ENCODE measurements at places on chromosomes 4 and X. TPM values are rescaled to one million over a fixed set of nuclear protein-coding genes. Genes with fewer than 3 reads are reported as not detected.
A peak's percentile ranks its signal among the peaks of the same experiment; 100 is the strongest.

GRCh38 chrX:40331353-40331752 lies 233.6 kb upstream of the BCOR start:
- no peaks in the 10 kb centered on the region for H3K36me3 ChIP-seq
- no peak for DNase-seq
- H3K27me3 ChIP-seq = no peaks in the 10 kb centered on the region
- no peak overlapping the region for H3K4me3 ChIP-seq

DNA sequence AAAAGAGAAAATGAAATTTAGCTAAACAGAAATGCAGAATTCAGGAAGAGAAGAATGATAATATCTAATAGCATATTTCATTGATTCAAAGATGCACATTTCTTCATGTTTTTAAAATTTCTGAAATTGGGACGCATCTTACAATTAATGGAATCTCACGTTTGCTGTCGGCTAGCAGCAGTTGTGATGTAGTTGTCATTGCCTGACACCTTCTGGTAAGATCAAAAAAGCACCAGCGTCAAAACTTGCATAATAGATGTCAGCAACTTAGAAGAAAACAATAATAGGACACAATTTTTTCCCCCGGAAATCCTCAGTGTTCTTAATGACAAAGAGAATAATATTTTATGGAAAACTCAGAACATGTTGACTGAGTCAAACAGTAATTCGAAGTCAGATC lies 29.8 kb upstream of the SLC7A3 start:
- no peaks in the 10 kb centered on the region for H3K4me1 ChIP-seq
- H3K27ac ChIP-seq = no peak overlapping the region
- no peak overlapping the region for H3K4me3 ChIP-seq

DNA sequence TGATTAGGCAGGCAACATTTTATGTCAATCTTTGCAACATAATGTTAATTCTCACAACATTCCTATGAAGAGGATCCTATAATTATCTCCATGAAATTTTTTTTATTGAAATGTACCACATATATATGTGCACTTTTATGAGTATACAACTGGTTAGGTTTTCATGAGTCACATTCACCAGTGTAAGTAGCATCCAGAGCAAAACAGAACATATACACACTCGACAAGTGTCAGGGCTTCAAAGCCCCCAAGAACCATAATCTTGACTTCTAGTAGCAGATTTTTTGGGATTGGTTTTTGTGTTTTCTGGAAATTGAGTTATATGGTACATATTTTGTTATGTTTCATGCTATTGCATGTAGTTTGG lies 62.4 kb downstream of the ARHGAP10 start:
- peaks cover 24% of the 10 kb centered on the region for H3K4me1 ChIP-seq
- peak overlapping the region; percentile 39 for H3K4me3 ChIP-seq
- DNase-seq = no peak
- H3K27me3 ChIP-seq = no peaks in the 10 kb centered on the region
- H3K27ac ChIP-seq = peak overlapping the region; percentile 89
- H3K36me3 ChIP-seq = peaks cover 6% of the 10 kb centered on the region

DNA sequence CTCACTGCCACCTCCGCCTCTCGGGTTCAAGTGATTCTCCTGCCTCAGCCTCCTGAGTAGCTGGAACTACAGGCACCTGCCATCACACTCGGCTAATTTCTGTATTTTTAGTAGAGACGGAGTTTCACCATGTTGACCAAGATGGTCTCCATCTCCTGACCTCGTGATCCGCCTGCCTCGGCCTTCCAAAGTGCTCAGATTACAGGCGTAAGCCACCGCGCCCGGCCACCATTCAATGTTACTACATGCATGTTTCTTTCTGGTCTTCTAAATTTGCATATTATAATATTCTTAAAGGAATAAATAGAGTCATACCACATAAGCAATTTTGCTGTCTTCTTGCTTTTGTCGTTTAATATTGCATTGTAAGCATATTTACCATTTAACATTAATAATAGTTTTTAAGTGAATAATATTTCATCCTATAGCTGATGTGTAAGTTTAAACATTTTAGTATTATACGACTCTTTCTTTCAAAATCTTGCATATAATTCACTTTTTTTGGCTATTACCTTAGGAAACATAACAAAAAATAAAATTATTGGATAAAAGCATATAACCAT lies 1270.4 kb downstream of the ADGRL3 start:
- peaks cover 5% of the 10 kb centered on the region for H3K36me3 ChIP-seq
- H3K27me3 ChIP-seq = no peaks in the 10 kb centered on the region
- DNase-seq = no peak
- H3K4me3 ChIP-seq = no peak overlapping the region
- H3K27ac ChIP-seq = no peak overlapping the region

DNA sequence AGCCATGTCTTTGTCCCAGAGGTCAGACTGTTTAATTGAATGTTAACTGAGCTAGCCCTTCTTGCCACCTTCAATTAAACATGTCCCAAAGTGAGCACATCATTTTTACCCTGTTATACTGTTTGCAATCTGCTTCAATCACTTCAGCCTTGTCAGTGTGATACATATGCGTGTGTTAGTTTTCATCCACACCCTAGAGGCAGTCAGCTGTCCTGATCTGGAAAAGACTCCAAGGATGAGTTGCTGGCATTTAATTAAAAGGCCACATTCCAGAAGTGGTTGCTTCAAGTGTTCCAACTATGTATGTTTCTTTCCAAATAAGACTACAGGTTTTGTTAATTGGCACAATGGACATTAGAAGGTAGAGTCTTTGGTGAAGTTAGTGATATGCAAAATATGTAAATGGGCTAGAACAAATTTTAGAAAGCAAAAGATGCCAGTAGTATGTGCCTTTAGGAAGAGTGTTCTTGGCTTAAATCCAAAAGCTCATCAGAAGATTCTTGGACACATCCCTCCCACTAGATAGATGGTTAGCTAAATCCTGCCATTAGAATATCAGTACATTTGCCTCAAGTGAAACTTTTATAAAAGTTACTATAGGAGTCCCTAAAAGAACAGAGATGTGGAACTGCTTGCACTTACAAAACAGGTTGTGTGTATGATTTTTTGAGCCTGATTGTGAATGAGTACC lies 79.5 kb upstream of the SLIT2 start:
- H3K36me3 ChIP-seq = no peaks in the 10 kb centered on the region
- no peaks in the 10 kb centered on the region for H3K27me3 ChIP-seq
- no peaks in the 10 kb centered on the region for H3K4me1 ChIP-seq
- H3K4me3 ChIP-seq = no peak overlapping the region
- no peak overlapping the region for H3K27ac ChIP-seq
- DNase-seq = no peak

DNA sequence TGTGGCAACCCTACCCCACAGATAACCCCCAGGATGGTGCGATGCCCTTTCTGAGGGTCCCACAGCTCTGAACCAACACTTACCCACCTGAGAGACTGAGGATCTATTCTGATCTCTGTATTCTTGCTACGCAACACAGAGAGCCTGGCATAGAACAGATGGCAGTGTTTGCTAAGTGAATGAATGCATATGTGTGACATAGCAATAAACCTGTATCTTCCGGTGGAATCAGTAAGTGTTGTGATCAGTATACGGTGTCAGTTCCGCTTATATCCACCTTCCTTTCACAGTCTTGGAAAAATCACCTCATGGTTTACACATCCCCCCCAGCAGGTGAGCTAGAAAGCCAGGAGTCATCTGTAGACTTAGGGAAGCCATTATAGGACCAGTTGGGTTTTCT lies 5.9 kb upstream of the HSD17B10 start:
- peak overlapping the region; percentile 70 for H3K4me3 ChIP-seq
- no peak for DNase-seq
- H3K27ac ChIP-seq = peak overlapping the region; percentile 44
- peaks cover 18% of the 10 kb centered on the region for H3K27me3 ChIP-seq
- H3K4me1 ChIP-seq = peaks cover 9% of the 10 kb centered on the region
- peaks cover 25% of the 10 kb centered on the region for H3K36me3 ChIP-seq

- no peaks in the 10 kb centered on the region for H3K27me3 ChIP-seq
- no peak for DNase-seq
- no peak overlapping the region for H3K4me3 ChIP-seq
- H3K36me3 ChIP-seq = no peaks in the 10 kb centered on the region
- no peak overlapping the region for H3K27ac ChIP-seq
Measured at GRCh38 chr4:82666970-82667665, 105.3 kb upstream of the TMEM150C start.

GRCh38 chr4:82401600-82401999 lies 27.8 kb upstream of the HNRNPD start:
- no peak overlapping the region for H3K4me3 ChIP-seq
- no peaks in the 10 kb centered on the region for H3K27me3 ChIP-seq
- H3K36me3 ChIP-seq = no peaks in the 10 kb centered on the region

GRCh38 chrX:6770936-6771335 lies 236.0 kb upstream of the VCX3A start:
- no peak overlapping the region for H3K4me3 ChIP-seq
- H3K36me3 ChIP-seq = no peaks in the 10 kb centered on the region
- H3K27me3 ChIP-seq = no peaks in the 10 kb centered on the region
- no peaks in the 10 kb centered on the region for H3K4me1 ChIP-seq
- H3K27ac ChIP-seq = no peak overlapping the region
- no peak for DNase-seq

GRCh38 chr4:156201050-156201449 lies 247.4 kb upstream of the CTSO start:
- H3K27ac ChIP-seq = no peak overlapping the region
- no peaks in the 10 kb centered on the region for H3K36me3 ChIP-seq
- H3K4me1 ChIP-seq = no peaks in the 10 kb centered on the region
- H3K27me3 ChIP-seq = no peaks in the 10 kb centered on the region
- no peak overlapping the region for H3K4me3 ChIP-seq

RIBC1 gene
- 1.2 TPM for total RNA-seq

DNA sequence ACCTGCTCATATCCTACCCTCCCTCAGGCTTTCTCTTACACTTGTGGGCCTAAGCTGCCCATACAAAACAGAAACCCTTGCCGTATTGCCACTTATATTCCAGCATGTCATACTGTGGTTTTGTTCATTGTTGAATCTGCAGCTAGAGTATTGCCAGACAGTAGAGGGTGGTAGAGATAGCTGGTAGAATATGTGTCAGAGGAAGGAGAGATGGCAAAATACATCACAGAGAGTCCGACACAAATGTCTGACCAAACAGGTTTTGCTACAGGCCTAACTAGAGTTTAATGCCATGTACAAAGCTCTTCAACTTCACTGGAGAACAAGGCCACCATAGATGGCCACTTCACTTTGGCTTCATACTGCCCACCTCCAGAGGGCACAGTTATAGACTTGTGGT lies 160.1 kb downstream of the EFHC2 start:
- peaks cover 16% of the 10 kb centered on the region for H3K4me1 ChIP-seq
- no peaks in the 10 kb centered on the region for H3K36me3 ChIP-seq
- H3K4me3 ChIP-seq = peak overlapping the region; percentile 19
- no peaks in the 10 kb centered on the region for H3K27me3 ChIP-seq

- no peaks in the 10 kb centered on the region for H3K4me1 ChIP-seq
- H3K4me3 ChIP-seq = no peak overlapping the region
- H3K27me3 ChIP-seq = peaks cover 17% of the 10 kb centered on the region
- H3K27ac ChIP-seq = no peak overlapping the region
- DNase-seq = no peak
Measured at GRCh38 chr4:181176306-181176705, 1066.9 kb upstream of the TENM3 start.

ATOH1 gene
- not detected for total RNA-seq

XAGE5 gene
- not detected for total RNA-seq

SOX3 gene
- not detected for total RNA-seq

- H3K4me3 ChIP-seq = no peak overlapping the region
- no peaks in the 10 kb centered on the region for H3K27me3 ChIP-seq
- H3K27ac ChIP-seq = no peak overlapping the region
- DNase-seq = no peak
- no peaks in the 10 kb centered on the region for H3K4me1 ChIP-seq
Measured at GRCh38 chr4:45692131-45692735, 431.6 kb downstream of the GABRG1 start.
